ENCODE measurements at places on chromosomes 1 and 21.
A peak's percentile ranks its signal among the peaks of the same experiment; 100 is the strongest.

DNA sequence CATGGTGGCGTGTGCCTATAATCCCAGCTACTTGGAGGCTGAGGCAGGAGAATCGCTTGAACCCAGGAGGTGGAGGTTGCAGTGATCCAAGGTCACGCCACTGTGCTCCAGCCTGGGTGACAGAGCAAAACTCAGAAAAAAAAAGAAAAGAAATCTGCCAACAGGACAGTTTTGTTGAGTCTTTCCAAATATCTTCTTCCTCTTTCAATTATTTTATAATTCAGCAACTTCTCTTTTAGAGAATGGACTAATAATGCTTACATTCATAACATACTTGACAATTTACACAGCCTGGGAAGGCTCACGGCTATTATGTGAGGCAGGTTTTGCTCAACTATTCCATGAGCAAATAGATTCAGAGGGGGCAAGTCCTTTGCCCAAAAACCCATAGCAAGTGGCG, 18.1 kb downstream of the CNR2 start:
- no peak for DNase-seq

GRCh38 chr1:226702957-226703831, 35.9 kb downstream of the ITPKB start:
- DNase-seq, result peak; percentile 78

DNA sequence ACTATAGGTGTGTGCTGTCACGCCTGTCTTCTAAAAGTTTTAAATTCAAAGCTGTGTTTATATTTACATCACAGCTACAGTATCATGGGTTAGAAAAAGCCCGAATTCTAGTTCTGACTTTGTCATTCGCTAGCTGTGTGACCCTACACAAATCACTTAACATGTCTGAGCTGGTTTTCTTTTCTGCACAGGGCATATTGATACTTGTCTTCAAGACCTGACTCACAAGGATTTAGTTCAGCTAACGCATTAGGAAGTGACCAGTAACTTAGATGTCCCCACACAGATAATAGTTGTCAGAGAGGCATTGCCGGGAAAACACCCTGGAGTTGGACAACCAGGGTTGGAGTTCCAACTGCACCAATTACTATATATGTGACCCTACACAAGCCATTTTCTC, 25.9 kb downstream of the GIPC2 start:
- DNase-seq, result no peak

DNA sequence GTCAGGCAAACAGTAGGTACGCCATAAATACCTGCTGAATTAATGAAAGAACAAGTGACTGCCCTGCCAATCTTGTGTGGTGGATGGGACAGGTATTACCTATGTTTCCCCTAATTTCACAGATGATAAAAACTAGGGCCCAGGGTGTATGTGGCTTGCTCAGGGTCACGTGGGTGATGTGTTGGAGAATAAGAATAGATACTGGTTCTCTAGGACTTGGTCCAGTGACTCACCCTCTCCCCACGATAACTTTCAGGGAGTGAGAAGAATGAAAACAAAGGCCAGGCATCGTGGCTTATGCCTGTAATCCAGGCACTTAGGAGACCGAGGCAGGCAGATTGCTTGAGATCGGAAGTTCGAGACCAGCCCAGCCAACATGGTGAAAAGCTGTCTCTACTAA, 26.7 kb downstream of the SLC26A9 start:
- DNase-seq, result no peak

Data from stimulated activated CD4-positive, alpha-beta T cell treated with anti-CD3 and anti-CD28 coated beads, Interleukin-15, amount 100 ng/mL, for 1 hour (primary cell).